Esophagus muscularis mucosa (tissue), 4 donors: ENCODE measurements at places on chromosomes 13 and 19. TPM values are rescaled to one million over a fixed set of nuclear protein-coding genes. Genes with fewer than 3 reads are reported as not detected.

- DNase-seq, result no peak
Observed at GRCh38 chr19:40740747-40741146, 9.5 kb downstream of the ACTMAP start.

DNA sequence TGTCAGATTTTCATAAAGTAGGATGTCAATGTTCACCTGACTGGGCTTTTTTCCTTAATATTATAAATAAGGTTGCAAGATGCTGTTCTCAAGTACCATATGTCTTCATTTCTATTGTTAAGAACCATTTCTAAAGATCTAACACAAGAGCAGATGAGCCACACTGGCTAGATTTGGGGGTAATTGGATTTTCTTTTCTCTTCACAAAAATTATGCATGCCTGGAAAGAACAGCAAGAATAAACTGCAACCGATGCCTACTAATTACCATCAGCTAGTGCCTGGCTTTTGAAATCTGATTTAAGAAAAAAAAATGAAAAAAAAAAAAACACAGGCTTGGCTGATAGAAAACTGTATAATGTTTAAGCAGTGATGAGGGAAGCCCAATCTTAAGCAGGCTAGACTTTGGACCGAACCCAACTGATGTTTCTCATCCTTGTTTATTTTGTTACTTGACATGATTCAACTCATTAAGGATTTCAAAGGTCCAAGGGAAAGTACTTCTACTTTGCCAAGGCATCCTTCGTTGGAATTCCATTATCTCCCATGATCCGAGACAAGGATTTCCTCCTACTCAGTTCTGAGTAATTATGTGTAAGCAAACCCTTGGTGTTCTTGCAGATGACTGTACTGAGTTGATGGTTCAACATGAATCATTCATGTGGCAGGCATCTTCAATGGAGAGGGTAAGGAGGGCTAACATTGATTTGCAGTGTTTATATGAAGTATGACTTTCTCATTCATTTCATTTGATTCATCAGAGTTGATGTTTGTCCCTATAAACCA is 300.5 kb downstream of the SPRY2 start:
- no peak for DNase-seq

DNA sequence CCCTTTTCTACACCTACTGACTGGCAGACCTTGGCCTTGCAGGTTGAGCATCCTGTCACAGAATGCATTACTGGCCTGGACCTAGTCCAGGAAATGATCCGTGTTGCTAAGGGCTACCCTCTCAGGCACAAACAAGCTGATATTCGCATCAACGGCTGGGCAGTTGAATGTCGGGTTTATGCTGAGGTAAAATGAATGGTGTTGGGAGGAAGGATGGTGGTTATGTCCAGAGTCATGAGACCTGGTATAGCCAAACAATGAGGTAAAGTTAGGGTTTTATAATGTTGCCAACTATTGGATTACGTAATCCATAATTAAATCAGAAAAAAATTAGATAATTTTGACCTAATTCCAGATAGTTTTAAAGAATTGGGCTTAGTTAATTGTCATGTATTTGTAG is 212.5 kb downstream of the PCCA start:
- DNase-seq, result no peak

The CRB3 gene
- total RNA-seq, result 1.8 TPM

- DNase-seq, result no peak
Observed at GRCh38 chr19:48477067-48477685, 8.0 kb downstream of the CYTH2 start.

DNA sequence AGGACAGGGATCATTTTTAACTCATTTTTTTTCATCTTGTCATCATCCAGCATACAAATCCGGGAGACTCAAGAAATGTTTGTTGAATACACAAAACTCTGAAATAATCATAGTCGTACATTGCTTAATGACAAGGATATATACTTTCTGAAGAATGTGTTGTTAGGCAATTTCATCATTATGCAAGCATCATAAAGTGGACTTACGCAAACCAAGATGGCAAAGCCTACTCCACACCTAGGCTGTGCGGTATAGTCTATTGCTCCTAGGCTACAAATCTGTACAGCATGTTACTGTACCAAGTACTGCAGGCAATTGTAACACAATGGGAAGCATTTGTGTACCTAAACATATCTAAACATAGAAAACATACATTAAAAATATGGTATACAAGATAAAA is 264.1 kb downstream of the TSHZ3 start:
- no peak for DNase-seq

- DNase-seq, result no peak
Observed at GRCh38 chr13:35531526-35531925, 55.0 kb upstream of the MAB21L1 start.

The C19orf18 gene
- total RNA-seq, result 0.84 TPM

DNA sequence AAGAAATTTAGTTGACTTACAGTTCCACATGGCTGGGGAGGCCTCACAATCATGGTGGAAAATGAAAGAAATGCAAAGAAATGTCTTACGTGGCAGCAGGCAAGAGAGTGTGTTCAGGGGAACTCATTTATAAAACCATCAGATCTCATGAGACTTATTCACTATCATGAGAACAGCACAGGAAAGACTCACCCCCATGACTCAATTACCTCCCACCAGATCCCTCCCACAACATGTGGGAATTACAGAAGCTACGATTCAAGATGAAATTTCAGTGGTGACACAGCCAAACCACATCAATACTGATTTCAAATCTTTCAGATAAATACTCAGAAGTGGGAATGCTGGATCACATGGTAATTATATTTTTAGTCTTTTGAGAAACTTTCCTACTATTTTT is 1357.9 kb downstream of the SLITRK5 start:
- no peak for DNase-seq

GRCh38 chr19:49301165-49301865 is 23.7 kb downstream of the SLC6A16 start:
- no peak for DNase-seq

The EPSTI1 gene
- total RNA-seq, result 10.9 TPM

The HSD17B14 gene
- 7.1 TPM for total RNA-seq

The MISP3 gene
- 1.5 TPM for total RNA-seq

- no peak for DNase-seq
Observed at GRCh38 chr19:13926715-13927114, 11.5 kb downstream of the PODNL1 start.

The CGB8 gene
- not detected for total RNA-seq

DNA sequence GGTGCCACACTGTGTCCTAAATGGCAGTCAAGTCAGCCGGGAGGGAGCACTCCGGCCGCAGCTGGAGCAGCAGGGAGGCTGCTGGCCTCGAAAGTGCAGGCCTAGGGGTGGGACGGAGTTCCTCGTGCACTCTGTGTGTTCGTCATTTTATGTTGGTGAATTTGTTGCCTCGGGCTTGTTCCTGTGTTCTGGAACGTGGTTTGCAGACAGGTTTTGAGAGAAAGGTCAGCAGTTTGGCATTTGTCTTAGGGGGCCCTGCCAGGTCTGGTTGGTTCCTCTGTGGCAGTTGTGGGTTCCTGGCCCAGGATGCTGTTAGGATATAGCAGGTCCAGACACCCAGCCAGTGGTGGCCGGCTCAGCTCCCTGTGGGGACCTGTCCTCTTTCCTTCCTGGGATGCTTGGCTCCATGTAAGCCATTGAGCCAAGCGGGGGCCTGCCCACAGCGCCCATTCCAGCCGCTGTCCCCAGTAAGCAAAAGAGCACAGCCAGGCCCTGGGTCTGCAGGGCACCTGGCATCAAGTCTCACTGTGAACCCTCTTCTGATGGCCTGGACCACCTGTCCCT is 30.0 kb downstream of the MPHOSPH8 start:
- DNase-seq, result no peak

GRCh38 chr19:19385896-19386869 is 19.3 kb upstream of the GATAD2A start:
- DNase-seq, result no peak

- DNase-seq, result no peak
Observed at GRCh38 chr13:111325146-111325890, 4.9 kb downstream of the TEX29 start.

The LGALS7B gene
- not detected for total RNA-seq

The DAND5 gene
- total RNA-seq, result 0.29 TPM

DNA sequence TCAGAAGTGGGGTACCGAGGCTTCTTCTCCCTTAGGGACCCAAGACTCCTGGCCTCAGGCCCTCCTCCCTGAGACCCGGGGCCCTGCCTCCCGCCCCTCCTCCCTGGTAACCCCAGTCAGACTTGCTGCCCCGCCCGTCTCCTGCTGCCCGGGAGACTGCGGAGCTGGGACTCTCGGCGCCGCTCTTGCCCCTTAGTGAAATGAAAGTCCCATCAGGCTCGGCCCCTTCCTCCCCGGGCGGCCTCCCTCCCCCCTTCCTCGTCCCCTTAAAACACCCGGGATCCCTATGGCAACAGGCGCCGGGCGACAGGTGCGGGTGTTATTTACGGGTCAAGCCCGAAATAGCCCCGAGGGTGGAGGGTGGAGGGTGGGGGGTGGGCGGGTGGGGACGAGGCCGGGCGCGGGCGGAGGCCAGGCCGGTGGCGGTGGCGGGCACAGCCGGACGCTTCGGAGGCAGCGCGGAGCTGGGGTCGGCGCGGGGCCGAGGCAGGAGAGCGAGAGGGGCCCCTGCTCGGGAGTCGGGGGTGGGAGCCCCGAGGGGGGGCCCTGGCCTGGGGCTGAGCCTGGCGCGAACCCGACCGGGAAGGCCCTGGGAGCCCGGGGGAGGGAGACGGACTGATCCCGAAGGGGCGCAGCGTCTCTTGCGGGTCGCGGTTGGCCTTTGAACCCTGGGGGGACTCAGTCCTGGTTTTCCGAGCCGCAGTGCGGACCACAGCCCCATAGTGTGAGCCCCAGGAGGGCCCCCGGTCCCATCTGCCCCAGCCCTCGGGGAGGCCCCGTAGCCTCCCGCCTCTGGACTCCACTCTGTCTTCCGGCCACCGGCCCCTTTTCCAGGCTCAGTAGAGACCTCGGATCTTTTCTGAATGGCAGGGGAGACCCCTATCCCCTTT is at the start of gene CACNG6:
Gene CACNG6 (plus strand): TSS at position 414 of the 890 bp plus-strand sequence. CDS start 1,241 bp downstream, outside the sequence.
- no peak for DNase-seq

DNA sequence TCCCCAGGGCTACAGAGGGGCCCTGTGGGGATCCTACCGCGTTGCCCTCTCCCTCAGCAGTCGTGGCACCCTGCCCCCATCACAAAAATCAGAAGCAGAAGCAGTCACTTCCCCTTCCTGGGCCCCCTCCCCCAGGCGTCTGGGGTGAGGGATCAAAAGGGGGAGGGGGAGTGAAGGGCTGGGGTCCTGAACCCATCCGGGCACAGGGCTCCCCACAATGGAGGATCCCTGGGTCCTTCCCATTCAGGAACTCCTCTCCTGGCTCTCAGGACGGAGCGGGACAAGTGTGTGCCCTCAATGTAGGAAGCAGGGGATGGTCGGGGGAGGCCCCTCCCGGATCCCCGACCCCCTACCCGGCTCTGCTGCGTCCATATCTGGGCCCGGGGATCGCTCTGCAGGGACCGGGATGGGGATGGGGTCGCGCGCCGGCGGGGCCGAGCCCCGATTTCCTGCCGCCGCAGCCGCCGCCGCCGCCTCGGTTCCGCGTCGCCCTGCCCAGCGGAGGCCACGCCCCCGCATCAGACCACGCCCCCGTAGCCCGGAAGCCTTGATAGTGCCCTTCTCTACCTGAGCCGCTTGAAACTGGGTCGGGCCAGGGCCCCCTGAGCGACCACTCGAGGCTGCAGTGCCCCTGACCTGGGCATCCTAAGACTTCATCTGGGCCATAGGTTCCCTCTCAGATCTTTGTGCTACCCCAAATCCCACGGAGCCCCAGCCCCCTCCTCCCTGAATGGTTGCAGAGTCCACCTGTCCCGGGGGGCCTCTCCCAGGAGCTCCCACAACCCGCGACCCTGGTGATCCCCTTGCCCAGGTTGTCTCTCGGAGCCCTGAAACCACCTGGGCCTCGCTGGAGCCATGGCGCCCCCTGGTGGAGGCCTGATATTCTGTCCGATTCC is at the start of gene GMIP:
Gene GMIP (minus strand): TSS at position 500 of the 896 bp plus-strand sequence. CDS start 128 bp downstream, at position 372.
- DNase-seq, result peak; percentile 93

The BBC3 gene
- total RNA-seq, result 14.1 TPM

- DNase-seq, result no peak
Observed at GRCh38 chr19:38099966-38100365, 124.1 kb downstream of the DPF1 start.

The ZNF20 gene
- 5.8 TPM for total RNA-seq

DNA sequence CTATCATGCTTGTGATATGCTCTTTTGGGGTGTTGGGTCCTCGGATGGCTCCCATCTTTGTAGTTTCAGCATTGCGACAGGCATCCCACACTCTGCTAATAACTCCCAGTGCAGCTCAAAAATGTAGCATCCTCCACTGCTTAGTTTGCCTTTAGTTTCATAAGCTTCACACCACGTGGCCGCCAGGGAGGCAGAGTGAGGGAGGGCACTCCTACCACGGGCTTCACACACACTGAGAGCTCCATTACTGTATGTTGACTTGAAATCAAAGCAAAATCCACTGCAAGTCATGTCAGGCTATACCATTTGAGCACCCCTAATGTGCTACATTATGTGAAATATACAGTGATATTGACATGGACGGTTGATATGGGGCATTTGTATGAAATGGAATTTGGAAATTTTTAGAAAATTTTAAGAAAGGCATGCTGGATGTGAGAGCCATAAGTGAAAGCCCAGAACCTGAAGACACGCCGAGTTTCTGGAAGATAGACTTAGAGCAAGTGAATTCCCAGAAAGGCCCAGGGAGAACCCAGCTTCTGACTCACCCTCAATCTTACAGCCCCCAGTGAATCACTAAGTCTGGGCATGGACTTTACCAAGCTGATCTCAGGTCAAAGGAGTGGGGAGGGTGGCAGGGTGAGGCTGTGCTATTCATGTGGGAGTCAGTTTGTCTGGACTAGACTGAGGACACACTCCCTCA is 94.1 kb downstream of the HSPH1 start:
- no peak for DNase-seq

GRCh38 chr19:35262101-35262761 is 6.5 kb upstream of the USF2 start:
- DNase-seq, result no peak

DNA sequence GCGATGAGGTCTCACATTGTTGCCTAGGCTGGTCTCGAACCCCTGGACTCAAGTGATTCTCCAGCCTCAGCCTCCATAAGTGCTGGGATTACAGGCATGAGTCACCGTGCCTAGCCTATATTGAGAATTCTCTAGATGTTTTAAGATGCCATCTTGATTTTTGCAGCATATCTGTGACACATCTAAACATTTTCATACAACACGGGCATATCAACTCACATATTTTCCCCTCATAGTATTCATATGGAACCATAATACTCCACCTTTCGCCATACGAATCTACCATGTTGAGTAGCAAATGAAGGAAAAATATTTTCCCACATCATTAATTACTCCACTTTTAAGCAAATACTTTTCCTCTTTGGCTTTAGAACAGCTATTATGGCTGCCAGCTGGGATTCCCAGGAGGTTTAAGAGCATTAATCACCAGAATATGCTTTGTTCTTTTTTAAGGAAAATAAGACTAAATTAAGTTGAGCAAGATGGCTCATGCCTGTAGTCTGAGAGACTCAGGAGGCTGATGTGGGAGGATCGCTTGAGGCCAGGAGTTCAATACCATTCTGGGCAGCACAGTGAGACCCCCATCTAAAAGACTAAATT is 56.9 kb upstream of the GTF2F2 start:
- DNase-seq, result no peak

- no peak for DNase-seq
Observed at GRCh38 chr19:5352229-5352763, 11.7 kb upstream of the PTPRS start.

The SLC5A5 gene
- total RNA-seq, result not detected

The DMAC2 gene
- 68.8 TPM for total RNA-seq

GRCh38 chr19:1384478-1385110 is 887 bp downstream of the NDUFS7 start:
- DNase-seq, result no peak

- no peak for DNase-seq
Observed at GRCh38 chr19:11364935-11365334, 9.5 kb upstream of the SWSAP1 start.

- no peak for DNase-seq
Observed at GRCh38 chr13:20877902-20878301, 24.6 kb downstream of the XPO4 start.

The OR7A5 gene
- total RNA-seq, result not detected

- DNase-seq, result no peak
Observed at GRCh38 chr19:2797280-2797679, 12.0 kb downstream of the THOP1 start.
